ENCODE measurements at places on chromosomes 1 and 21. TPM values are rescaled to one million over a fixed set of nuclear protein-coding genes. Genes with fewer than 3 reads are reported as not detected.

PRAMEF27 gene
- total RNA-seq, result not detected

DTL gene
- 92.0 TPM for total RNA-seq

LAMC1 gene
- 0.23 TPM for total RNA-seq

BTG3 gene
- 38.8 TPM for total RNA-seq

FGR gene
- total RNA-seq, result 0.51 TPM

GJC2 gene
- total RNA-seq, result 3.5 TPM

HEYL gene
- total RNA-seq, result 0.07 TPM

TFF3 gene
- total RNA-seq, result not detected

ICOSLG gene
- 5.9 TPM for total RNA-seq

DNA sequence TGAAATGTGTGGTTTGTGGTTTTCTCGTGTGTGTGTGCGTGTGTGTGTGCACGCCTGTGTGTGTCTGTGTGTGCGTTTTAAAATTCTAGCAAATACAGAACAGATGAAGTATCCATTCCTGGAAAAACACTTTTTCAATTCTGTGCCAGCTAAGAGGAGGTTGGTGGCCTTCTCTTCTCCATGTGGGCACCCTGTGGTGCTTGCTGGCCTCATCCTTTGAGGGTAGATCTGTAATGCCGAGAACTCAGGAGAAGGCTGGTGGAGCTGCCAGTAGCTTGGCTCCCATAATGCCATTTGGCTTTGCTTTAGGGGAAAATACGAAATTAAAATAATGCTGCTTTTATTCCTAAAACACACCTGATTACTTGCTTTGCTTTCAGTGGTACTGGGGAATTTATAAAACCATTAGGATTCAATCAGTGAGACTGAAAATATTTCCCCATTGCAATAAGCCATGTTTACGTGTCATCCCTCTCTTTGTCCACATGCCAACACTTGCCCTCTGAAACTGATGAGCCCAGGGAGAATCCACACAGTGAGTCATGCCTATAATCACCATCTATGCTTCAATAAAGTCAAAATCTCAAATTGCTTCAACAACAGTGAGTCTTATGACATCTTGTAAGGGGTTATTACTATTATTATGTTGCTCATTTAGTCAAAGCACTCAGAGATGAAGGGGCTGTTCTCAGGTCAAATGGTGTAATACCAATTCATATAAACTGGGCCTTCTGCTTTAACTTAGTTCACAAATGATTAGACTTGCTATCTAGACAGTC, 39.2 kb downstream of the ABCA4 start:
- H3K27me3 ChIP-seq, result peaks cover 2% of the 10 kb centered on the region
- no peaks in the 10 kb centered on the region for H3K36me3 ChIP-seq
- no peak for DNase-seq
- no peak overlapping the region for H3K27ac ChIP-seq
- H3K4me3 ChIP-seq, result no peak overlapping the region

DNA sequence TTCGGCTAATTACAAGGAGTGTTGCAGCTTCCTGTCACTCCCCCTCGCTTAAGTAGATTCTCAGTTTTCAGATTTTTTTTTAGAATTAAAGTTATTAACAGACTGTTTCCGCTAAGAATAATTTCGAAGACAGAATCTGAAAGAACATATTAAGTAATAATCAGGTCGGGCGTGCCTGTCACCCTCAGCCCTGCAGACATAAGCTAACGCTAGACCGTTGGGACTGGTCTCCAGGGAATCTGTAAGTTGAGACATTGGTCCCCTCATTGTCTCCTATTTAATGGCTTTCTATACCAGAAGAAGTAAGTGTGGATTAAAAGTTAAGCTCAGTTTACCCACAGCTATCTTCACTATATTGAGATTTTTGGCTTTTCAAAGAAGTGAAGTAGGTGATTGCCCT, 14.5 kb downstream of the NMNAT1 start:
- no peak for DNase-seq
- H3K27ac ChIP-seq, result no peak overlapping the region
- H3K36me3 ChIP-seq, result no peaks in the 10 kb centered on the region
- H3K27me3 ChIP-seq, result no peaks in the 10 kb centered on the region
- no peak overlapping the region for H3K4me3 ChIP-seq

- no peak for DNase-seq
- H3K4me1 ChIP-seq, result no peaks in the 10 kb centered on the region
- H3K4me3 ChIP-seq, result no peak overlapping the region
- H3K36me3 ChIP-seq, result peaks cover 16% of the 10 kb centered on the region
- no peaks in the 10 kb centered on the region for H3K27me3 ChIP-seq
Observed at GRCh38 chr1:33322109-33322508, 1.2 kb upstream of the A3GALT2 start.

DNA sequence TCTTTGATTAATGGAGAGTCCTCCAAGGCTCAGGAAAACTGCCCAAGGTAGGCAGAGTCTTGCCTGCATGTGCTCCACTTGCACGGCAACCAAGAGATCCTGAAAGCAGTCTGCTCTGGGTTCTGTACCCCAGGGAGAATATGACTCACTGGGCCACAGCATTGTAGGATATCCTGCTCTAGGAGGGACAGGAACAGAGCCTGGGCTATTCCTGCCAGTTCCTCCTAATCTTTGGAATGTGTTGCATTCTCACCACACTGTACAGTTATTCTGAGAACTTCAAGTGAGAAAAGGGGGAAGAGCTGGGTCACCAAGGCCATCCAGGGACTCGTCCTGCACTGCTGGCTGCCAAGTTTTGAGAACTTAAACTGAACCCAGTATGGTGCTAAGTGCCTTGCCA, 278.5 kb downstream of the MATN1 start:
- H3K36me3 ChIP-seq, result no peaks in the 10 kb centered on the region
- H3K27ac ChIP-seq, result no peak overlapping the region
- no peak overlapping the region for H3K4me3 ChIP-seq

GRCh38 chr1:43300378-43301094, at the start of gene TIE1:
TIE1 (plus strand) TSS chr1:43300982; CDS start chr1:43301072, 90 bp downstream.
- no peak within 1 kb of the TSS for H3K27ac ChIP-seq
- no peaks in the 10 kb centered on the region for H3K27me3 ChIP-seq
- H3K36me3 ChIP-seq, result no peaks in the 10 kb centered on the region
- peaks cover 9% of the 10 kb centered on the region for H3K4me1 ChIP-seq
- DNase-seq, result no peak

GRCh38 chr1:36137776-36138175, 11.5 kb downstream of the TRAPPC3 start:
- no peak for DNase-seq
- peaks cover 23% of the 10 kb centered on the region for H3K4me1 ChIP-seq
- peaks cover 8% of the 10 kb centered on the region for H3K36me3 ChIP-seq
- no peaks in the 10 kb centered on the region for H3K27me3 ChIP-seq
- no peak overlapping the region for H3K4me3 ChIP-seq
- H3K27ac ChIP-seq, result peak overlapping the region; percentile 37

DNA sequence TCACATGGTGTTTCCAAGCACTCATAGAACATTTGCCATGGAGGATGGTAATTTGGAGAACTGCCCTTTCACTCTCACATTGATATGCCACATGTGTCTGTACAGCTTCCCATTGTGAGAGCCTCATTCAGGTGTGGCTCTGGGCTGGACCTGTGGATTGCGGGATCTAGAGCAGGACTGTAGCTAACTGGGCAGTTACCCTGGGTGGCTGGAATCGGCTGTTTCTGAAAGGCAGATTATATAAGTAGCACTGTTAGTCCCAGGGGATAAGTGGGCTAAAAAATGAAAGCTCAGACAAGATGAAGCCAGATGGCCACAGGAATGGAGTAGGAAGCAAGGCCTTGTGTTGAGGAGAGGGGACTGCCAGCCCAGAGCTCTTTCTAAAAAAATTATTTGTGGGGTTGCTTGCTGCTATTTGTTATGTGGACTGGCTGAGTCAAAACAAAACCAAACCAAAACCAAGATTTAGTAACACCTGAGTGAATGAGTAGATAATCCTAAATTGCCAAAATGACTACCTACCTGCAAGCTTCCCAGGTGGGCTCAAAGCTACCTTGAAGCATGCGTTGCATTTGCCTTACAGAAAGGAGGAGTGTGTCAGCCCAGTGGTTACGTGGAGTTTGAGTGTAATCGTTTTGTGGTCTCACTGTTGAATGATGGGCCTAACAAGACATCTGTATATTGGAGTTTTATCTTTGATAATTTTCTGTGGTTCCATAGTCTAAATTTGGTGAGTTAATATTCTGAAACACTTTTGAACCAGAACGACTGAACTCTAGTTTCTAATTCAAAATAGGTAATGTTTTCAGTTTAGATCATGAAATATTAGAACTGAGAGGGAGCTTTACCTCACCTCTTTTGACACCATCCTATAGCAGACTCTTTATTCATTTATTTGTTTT, 58.0 kb downstream of the SDCCAG8 start:
- no peak overlapping the region for H3K4me3 ChIP-seq
- H3K4me1 ChIP-seq, result peaks cover 2% of the 10 kb centered on the region
- no peak for DNase-seq
- H3K27ac ChIP-seq, result no peak overlapping the region
- H3K27me3 ChIP-seq, result no peaks in the 10 kb centered on the region
- H3K36me3 ChIP-seq, result peaks cover 17% of the 10 kb centered on the region

DNA sequence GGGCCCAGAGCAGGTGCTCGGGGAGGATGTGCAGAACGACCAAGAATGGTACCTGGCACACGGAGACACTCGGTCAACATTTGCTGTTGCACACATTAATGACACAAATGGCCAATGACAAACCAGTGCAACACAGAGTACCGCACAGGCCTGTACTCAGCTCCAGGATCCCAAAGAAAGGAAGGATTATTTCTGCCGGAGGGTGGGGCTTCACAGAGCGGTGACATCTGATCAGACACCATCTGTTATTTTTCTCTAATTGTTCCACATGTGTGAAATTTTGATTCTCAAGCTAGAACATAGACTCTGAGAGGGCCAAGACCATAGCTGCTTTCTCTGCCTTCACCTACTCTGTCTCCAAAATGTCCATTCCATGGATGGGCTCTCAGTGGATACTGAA, 100.4 kb downstream of the MRPL37 start:
- no peaks in the 10 kb centered on the region for H3K36me3 ChIP-seq
- peaks cover 85% of the 10 kb centered on the region for H3K4me1 ChIP-seq
- H3K27ac ChIP-seq, result no peak overlapping the region
- no peak for DNase-seq
- H3K27me3 ChIP-seq, result no peaks in the 10 kb centered on the region
- H3K4me3 ChIP-seq, result no peak overlapping the region

- peaks cover 18% of the 10 kb centered on the region for H3K4me1 ChIP-seq
- H3K36me3 ChIP-seq, result no peaks in the 10 kb centered on the region
- H3K27me3 ChIP-seq, result no peaks in the 10 kb centered on the region
- H3K27ac ChIP-seq, result no peak overlapping the region
- DNase-seq, result peak; percentile 25
Observed at GRCh38 chr21:45555557-45556301, 13.5 kb upstream of the SLC19A1 start.

DNA sequence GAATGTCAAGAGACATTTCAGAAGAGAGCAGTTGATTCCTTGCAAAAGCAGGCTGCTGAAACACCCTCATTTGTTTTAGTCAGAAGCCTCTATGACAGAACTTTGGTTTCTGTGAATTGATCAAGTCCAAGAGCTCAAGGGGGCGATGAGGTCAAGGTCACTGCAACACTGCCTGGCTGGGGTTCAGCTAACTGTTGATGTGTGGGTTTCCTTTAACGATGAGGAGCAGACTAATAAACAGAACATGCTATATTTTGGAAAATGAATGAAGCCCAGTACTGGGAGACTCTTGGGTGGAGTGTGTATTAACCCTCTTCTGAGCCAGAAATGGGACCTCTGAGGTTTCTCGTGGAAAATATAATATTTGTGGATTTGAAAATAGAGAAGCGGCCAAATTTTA, 109.3 kb downstream of the ZC3H11B start:
- H3K27me3 ChIP-seq, result no peaks in the 10 kb centered on the region
- no peak overlapping the region for H3K27ac ChIP-seq
- H3K4me3 ChIP-seq, result no peak overlapping the region
- no peak for DNase-seq
- H3K36me3 ChIP-seq, result no peaks in the 10 kb centered on the region

DNA sequence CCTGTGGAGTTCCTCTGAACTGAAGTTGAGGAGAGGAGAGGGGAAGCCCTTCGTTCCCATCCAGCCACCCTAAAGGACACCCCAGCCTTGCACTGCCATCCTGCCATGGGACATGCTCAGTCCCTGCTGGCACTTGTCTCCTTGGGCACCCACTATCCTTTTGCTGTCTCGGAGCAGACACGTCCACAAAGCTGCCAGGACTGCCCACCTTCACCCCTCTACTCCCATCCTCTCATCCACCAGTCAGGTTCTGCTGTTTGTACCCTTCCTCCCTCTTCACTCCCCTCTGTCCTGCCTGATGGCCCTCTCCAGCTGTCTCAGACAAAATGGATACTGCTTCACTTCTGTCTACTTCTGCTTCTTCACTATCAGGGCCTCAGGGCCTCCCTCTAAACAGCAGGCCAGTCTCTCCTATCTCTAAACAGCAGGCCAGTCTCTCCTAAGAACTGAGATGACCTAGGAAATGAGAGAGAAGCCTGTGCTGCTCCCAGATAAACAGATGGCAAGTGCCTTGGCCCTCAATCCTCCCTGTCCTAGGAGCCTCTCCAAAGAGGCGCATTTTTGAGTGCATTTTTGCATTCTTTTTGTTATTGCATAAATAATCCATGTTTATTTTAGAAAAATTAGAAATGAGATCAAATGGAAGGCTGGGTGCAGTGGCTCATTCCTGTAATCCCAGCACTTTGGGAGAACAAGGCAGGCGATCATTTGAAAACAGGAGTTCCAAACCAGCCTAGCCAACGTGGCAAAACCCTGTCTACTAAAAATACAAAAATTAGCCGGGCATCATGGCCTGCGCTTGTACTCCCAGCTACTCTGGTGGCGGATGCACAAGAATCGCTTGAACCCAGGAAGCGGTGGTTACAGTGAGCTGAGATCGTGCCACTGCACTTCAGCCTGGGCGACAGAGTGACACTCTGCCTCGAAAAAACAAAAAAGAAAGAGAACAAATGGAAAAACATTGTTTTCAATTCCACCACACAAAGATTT, 4.4 kb upstream of the PYCR2 start:
- H3K4me3 ChIP-seq, result no peak overlapping the region
- DNase-seq, result peak; percentile 38
- H3K27ac ChIP-seq, result peak overlapping the region; percentile 92

DNA sequence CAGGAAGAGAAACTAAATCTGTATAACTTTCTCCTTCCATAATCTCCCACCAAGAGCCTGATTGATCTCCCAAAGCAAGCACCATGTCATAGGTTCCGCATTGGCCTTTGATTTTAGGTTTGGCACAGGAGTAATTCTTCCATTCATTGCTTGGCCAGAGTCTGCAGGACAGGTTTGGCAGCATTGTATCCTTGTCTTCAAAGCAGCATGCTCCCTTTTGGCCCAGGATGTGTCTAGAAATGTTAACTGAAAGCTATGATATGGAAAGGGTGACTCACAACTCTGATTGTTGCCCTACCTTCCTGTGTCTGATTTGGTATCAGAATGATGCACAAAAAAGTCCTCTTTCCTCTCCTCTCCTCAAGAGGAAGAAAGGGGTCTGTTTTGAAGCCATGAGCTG, 824.3 kb upstream of the PRMT6 start:
- no peak overlapping the region for H3K27ac ChIP-seq
- H3K4me1 ChIP-seq, result no peaks in the 10 kb centered on the region
- no peaks in the 10 kb centered on the region for H3K27me3 ChIP-seq
- H3K36me3 ChIP-seq, result no peaks in the 10 kb centered on the region
- DNase-seq, result no peak

GRCh38 chr1:112423207-112423606, 27.2 kb downstream of the CTTNBP2NL start:
- no peak overlapping the region for H3K27ac ChIP-seq
- H3K4me3 ChIP-seq, result no peak overlapping the region
